Skin of body (tissue), 3 donors: ENCODE measurements at places on chromosomes 2 and 18.

DNA sequence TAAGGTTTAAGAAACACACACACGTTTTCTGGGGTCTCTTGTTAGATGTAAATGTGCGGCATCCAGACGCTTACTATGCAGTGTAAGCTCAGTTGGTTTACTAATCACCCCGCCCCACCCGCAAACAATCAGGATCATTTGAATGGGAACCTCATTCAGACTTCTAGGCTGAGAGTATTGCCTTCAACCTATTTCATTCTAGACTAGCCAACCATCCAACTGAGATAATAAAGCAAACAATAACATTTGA, 1.3 kb upstream of the FIGN start:
- DNase-seq = no peak

DNA sequence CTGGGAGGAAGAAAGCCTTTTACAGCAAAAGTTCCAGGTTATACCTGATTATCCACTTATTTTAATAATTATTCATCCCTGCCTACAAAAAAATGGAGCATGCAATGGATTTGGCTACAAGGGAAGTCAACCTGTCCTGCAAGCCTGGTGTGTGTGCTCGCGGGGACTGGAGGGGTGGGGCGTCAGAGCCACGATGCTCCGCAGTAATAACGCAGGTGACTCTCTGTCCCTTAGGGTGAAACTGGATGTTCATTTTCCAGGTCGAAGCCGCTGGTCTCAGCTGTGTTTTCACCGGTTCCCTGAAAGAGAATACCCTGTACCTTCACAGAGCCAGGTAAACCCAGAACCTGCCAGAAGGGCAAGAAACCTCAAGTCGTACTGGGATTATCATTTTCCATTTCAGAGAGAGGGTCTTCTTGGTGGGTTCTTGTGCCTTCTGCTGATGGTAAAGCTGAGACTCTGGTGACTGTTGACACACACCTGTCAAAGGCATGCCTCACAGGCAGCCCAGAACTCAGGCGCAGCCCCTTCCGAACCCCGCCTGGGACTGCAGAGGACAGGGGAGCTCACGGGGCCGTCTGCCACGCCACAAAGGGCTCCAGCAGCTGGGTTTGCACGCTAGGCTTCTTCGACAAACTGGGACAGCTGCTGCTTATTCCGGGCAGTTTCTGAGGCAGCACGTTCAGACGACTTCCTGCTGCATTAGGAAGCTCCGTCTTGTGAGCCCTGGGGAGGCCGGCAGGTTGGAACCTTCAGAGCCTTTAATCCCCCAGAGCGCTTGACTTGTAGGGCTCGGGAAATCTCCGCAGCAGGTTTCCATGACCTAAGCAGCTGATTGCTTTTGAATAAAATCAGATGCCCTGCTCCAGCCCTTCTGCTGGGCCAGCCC, 58.6 kb downstream of the KCNG2 start:
- no peak for DNase-seq

DNA sequence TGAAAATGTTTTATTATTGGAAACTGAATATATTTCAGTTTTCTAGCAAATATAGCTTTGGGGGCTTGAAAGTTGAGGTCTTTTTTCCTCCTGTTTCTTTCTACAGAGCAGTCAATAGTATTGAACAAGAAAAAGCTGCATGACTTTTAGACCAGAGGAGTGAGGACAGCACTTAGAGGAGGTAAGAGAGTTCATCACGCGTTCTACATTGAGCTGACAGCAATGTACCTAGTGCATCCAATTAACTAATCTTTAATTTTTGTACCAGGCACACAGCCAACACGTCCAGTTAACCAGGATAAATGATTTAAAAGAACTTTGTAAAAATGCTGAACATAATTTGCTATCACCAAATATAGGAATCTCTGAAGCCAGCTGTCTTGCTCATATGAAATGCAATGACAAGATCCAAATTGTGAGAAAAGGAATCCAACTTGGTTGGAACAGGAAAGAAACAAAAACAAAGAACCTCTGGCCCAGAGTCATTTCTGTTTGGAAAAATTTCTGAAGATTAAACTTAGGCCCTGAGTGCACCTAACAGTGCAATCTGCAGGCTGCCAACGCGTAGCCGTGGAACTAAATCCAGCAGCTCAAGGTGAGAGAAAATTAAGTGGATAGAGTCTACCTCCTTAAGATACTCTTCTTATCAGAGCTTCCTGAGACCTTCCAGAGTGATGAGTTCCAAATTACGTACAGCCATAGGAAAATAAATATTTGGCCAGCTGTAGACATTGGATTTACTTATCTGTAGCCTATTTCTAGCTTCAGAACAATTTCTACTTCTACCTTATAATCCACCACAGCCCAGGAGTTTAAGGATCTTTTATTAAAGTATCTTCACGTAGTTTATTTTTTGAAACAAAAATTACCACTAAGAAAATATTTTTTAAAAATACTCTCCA, 20.6 kb upstream of the SPTBN1 start:
- no peak for DNase-seq

DNA sequence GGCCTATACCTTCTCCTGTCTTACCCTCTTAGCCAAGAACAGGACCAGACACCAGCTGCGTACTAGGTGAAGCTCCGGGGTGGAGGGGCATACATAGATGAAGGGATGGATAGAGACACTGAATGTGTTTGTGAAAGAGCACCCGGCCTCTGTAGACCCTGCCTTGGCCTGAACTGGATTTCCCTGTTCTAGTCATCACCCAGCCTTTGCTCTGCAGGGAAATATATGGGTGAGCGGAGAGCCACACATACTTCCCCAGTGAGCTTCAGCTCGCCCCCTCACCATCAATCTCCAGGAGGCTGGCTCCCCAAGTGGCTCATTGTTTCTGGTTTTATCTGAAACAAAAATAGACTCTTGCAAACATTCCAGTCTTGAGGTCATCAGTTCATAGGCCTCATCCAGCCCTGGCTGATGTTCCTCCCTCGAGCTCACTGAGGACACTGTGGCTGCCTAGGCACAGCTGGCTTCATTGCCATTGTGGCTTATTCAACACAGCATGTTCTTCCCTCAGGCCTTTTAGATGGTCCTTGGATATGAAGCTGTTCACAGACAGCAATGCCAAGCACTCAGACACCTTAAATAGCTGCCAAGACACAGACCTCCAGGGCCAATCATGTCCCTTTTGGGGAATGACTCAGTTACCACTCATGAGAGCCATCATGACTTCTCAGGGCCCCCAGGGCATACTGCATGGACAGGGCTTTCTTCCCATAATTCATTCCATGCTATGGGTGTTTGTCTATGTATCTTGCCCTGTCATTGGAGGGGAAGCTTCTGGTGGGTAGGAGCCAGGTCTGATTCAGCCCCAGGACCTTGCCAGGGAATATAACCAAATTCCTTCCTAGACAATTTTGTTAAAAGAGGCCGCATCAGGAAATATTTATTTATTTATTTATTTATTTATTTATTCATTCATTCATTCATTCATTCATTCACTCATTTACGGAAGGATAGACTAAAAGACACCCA, 82.4 kb downstream of the TTC32 start:
- no peak for DNase-seq

DNA sequence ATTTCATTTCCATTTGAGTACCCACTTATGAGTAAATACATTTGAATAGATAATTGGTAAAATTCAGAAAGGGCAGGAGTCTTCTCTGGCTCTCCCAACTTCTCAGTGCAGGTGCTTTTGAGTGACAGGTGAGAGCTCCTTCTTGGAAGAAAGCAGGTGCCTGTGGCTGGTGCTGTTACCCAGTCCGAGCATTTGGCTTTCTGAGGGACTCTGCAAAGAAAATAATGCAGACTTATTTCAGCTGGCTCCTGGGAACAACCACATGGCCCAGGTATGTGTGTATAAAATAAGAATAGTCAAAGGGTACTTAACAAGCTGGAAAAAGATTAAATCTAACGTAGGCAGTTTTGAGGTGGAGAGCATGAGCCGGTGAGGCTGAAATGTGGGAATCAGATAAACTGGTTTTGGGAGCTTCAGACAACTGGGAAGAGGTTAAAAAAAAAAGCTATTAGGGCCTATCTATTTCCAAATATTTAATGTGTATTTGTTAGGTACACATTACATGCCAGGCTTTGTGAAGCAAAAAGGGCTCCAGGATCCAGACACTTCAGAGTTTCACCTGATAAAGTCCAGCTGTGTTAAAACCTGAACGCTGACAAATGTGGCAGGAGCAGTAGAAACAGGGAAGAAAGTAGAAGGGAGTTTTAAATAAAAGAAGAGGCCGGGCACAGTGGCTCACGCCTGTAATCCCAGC, 20.6 kb downstream of the ZNF236 start:
- no peak for DNase-seq

- no peak for DNase-seq
Measured at GRCh38 chr2:237482485-237482884, 4.6 kb upstream of the MLPH start.

- no peak for DNase-seq
Measured at GRCh38 chr2:831622-832021, 119.0 kb upstream of the SNTG2 start.

DNA sequence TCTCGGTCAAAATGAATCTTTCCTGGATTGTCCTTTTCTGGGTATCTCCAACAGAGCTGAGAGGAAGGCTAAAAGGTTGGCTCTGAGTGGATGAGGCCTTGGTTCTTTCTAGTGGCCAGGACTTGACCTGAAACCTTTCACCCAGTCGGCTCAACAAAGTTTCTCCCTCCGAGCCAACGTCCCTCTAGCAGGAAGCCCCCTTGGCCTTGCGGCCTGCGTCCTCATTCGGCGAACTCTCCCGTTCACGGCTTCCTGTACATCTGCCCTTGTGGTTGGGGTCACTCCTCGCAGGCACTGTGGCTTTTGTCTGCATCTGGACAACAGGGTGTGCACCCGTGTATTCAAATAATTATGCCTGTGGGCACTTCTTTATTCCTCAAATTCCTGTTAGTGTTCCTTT, 9.4 kb upstream of the SIX3 start:
- DNase-seq = no peak

DNA sequence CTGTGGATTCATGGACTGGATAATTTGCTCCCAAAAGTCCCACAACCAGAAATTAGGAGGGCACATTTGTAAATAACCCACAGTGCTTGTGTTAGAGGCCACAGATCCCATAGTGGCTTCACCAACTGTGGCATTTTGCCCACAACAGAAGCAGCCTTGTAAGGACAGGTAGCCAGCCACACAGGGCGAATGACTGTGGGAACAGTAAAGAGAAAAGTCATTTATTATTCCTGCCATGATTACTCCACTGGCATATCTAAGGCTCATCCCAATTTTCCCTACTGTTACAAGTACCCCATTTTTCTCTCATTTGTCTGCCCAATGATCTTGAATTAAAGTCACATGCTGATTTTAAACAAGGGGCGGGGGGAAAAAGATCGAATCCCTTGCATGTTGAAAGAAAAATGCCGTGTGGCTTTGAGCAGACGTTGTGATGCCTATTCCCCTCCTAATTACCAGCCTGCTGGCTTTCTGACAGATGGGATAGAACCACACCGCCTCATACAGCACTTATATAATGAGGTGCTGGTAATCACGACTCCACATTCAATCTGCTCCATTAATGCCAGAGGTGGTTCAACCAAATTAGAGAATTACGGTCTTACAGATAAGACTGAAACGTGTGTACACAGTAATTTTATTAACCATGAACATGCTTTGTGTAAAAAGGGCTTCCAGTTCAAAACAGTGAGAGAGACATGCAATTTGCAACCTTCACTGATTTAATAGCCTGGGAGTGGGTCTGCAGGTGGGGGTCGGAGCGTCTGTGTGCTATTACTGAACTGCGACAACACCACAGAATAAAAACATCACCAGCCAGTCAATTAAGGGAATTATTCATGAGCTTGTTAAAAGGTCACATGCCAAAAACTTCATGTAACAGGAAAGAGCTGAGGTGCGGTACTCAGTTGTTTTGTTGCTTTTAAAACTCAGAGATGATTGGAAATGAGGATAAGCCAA, 196.0 kb downstream of the TMEM163 start:
- no peak for DNase-seq
